ENCODE measurements at places on chromosomes 3 and 15.

- DNase-seq, result no peak
Observed at GRCh38 chr15:50484781-50485180, 60.6 kb downstream of the USP8 start.

- DNase-seq, result no peak
Observed at GRCh38 chr3:191502583-191502982, 41.6 kb downstream of the PYDC2 start.

GRCh38 chr3:134132961-134133360 is 103.2 kb upstream of the SLCO2A1 start:
- no peak for DNase-seq

GRCh38 chr15:87032295-87032694 is 952.6 kb downstream of the AGBL1 start:
- no peak for DNase-seq

GRCh38 chr15:38193496-38193895 is 59.1 kb upstream of the SPRED1 start:
- DNase-seq, result no peak

DNA sequence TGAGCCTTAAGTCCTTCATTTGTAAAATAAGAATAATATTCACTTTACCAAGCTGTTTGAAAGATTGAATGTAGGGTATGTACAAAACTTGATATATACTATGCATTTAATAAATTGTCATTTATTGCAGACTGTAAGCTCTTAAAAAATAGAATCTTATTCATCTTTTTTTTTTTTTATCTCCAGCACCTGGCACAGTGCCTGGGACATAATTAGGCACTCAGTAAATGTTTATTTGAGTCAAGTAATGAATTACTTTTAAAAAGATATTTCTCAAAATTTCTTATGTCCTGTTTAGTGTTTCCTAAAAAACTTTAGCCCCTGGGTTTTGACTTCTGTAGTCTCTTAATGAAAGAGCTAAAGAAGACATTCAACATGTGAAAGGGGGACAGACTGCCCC is 71.7 kb downstream of the TOP2B start:
- no peak for DNase-seq

- DNase-seq, result no peak
Observed at GRCh38 chr3:64728428-64728827, 40.6 kb upstream of the ADAMTS9 start.

DNA sequence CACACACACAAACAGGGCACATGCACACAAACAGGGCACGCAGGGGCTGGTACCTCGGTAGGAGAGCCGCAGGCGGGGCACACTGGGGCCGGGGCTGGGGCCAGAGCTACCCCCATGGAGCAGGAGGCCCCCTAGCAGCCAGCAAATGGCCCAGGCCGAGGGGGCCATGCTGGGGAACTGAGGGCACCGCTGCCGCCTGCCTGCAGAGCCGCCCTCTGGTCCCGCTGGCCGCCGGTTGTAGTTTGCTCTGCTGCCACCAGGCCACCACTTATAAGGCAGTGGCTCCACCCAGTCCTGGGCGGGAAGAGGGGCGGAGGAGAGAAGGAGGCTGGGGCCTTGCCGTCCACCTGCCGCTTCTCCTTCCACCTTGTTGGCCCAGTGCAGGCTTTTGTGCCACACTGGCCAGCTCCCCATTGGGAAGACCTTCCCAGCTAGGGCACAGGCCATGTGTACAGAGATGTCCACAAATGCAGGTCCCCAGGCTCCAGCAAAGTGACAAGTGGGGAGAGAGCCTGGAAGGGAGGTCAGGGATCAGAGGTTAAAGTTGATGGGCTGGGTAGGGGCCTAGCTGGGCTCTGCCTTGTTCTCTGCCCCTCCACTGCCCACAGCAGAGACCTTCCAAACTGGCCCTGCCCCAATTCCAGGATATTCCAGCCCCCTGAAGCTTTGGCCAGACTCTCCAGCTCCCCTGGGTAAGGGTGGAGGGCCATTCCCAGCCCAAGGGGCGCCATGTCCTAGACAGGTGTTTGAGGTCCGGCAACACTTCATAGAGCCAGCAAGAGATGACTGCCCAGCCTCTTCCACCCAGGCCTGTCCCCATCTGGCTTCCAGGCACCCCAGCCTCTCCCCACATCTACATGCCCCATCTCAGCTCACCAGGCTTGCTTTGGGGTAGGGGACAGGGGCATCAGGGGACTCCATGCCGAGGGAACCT is at the start of gene SEMA3G:
Gene SEMA3G, minus strand, starts transcription at position 244 of the 934 bp plus-strand sequence. Its CDS starts 76 bp downstream, at position 168.
- DNase-seq, result peak; percentile 60

- no peak for DNase-seq
Observed at GRCh38 chr3:159859424-159859823, 129.2 kb upstream of the IL12A start.

DNA sequence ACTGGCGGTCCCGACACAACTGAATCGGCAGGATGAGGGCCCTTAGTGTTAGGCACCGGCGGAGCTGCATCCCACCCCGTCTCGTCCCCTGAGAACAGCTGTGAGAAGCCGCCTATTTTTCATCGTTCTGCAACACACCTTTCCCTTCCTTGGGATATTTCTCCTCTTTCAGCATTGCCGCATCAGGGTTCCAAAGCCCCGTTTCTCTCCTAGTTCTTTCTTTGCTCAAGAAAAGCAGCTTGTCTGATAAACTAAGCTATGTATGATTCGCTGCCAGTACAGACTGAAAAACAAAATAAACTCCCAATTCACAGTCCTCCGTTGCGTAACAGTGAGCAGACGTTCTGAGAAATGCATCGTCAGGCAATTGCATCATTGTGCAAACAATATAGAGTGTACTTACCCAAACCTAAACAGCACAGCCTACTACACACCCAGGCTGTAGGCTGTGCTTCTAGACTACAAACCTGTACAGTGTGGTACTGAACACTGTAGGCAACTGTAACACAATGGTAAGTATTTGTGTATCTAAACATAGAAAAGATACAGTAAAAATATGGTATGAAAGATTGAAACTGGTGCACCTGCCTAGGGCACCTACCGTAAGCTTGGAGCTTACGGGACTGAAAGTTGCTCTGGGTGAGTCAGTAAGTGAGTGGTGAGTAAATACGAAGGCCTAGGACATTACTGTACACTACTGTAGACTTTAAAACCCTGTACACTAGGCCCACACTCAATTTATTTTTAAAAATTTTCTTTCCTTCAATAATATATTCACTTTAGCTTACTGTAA is 8.9 kb upstream of the ADAMTS17 start:
- no peak for DNase-seq

- DNase-seq, result no peak
Observed at GRCh38 chr15:41876689-41877088, 17.2 kb downstream of the SPTBN5 start.

DNA sequence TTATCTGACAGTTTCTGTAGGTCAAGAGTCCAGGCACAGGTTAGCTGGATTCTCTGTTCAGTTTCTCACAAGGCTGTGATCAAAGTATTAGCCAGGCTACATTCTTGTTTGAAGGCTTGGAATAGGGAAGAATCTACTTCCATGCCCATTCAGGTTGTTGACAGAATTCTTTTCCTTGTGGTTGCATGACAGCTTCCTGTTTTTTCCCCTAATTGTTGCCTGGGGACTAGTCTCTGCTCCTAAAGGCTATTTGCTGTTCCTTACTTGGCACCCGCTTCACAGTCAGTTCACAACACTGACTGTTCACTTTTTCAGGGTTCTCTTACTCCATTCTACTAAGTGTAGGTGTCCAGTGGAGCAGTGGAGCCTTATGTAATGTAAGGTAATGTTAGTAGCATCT is 115.4 kb upstream of the GBE1 start:
- DNase-seq, result no peak

GRCh38 chr3:50100956-50101845 is 12.5 kb downstream of the RBM5 start:
- DNase-seq, result no peak

- DNase-seq, result no peak
Observed at GRCh38 chr15:52082197-52083036, 30.2 kb downstream of the BCL2L10 start.

GRCh38 chr3:141526709-141527108 is 39.9 kb downstream of the RASA2 start:
- DNase-seq, result no peak

DNA sequence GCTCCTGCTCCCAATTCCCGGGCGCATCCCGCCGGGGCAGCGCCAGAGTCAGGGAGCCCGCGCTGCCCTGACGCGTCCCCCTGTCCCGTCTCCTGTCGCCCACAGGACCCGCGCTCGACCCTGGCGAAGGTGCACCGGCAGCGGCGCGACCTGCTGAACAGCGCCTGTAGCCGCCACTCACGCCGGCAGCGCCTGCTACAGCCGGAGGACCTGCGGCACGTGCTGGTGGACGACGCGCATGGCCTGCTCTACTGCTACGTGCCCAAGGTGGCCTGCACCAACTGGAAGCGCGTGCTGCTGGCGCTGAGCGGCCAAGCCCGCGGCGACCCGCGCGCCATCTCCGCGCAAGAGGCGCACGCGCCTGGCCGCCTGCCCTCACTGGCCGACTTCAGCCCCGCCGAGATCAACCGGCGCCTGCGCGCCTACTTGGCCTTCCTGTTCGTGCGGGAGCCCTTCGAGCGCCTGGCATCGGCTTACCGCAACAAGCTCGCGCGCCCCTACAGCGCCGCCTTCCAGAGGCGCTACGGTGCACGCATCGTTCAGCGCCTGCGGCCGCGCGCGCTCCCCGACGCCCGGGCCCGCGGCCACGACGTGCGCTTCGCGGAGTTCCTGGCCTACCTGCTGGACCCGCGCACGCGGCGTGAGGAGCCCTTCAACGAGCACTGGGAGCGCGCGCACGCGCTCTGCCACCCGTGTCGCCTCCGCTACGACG is 16.9 kb downstream of the C3orf22 start:
- no peak for DNase-seq

GRCh38 chr15:100558771-100559254 is 30.1 kb upstream of the CERS3 start:
- DNase-seq, result no peak

- DNase-seq, result no peak
Observed at GRCh38 chr3:188916934-188917401, 254.8 kb upstream of the TPRG1 start.

DNA sequence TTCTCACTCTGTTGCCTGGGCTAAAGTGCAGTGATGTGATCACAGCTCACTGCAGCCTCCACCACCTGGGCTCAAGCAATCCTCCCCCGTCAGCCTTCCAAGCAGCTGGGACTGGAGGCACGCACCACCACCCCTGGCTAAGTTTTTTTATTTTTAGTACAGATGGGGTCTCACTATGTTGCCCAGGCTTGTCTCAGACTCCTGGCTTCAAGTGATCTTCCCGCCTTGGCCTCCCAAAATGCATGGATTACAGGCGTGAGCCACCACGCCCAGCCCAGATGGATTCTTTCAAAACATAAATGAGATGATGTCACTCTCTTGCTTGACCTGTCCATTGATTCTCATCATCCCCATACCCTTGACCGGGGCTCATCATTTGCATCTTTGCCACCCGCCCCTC is 72.6 kb upstream of the SLC6A6 start:
- DNase-seq, result no peak

DNA sequence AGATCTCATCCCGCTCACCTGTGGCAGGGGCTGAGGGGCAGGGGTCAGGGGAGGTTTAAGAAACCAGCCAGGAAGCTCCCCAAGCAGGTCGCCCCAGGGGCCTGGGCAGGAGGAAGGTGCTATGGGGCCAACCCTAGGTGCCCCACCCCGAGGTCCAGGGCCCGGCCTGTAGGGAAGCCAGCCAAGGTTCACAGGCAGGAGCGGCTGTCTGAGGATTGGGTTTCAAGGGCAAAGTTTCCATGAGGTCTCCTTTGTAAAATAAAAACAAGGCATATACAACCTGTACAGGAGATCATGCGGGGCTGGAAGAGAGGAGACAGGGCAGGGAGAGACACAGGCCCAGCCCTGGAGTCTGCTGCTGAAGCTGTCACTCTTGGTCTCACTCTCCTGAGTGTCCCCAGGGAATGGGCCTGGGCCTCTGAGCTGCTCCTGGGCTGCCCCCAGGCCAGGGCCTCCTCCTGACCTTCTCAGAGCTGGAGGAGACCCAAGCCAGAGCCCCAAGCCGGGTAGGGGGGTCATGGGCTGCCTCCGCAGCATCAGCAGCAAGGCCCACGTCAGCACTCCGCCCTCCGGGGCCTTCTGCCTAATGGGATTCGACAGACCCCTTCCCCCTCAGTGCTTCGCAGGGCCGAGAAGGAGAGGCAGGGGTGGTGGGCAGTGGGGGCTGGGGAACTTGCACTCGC is 5.5 kb downstream of the CPLX3 start:
- DNase-seq, result no peak

DNA sequence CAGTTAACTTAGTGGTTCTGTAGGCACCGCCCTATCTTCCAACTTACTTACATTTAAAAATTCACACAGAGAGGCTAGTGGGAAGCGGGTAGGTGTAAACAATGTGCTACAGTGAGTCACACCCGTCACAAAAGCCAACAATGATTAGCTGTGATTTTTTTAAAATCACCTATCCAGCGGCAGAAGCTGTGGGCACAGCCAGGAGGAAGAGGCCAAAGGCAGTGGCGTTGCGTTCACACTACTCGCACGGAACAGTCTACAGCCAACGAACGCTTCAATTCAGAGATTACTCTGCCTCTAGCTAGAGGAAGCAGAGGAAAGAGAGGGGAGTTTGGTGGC is 2.5 kb upstream of the NLGN1 start:
- DNase-seq, result no peak

- no peak for DNase-seq
Observed at GRCh38 chr15:85920956-85921355, 126.2 kb upstream of the KLHL25 start.

GRCh38 chr3:136350557-136350956 is 100.4 kb downstream of the PCCB start:
- DNase-seq, result no peak

- DNase-seq, result no peak
Observed at GRCh38 chr3:152458376-152459117, 189.8 kb downstream of the MBNL1 start.

- no peak for DNase-seq
Observed at GRCh38 chr15:47744973-47745372, 27.7 kb downstream of the SEMA6D start.

DNA sequence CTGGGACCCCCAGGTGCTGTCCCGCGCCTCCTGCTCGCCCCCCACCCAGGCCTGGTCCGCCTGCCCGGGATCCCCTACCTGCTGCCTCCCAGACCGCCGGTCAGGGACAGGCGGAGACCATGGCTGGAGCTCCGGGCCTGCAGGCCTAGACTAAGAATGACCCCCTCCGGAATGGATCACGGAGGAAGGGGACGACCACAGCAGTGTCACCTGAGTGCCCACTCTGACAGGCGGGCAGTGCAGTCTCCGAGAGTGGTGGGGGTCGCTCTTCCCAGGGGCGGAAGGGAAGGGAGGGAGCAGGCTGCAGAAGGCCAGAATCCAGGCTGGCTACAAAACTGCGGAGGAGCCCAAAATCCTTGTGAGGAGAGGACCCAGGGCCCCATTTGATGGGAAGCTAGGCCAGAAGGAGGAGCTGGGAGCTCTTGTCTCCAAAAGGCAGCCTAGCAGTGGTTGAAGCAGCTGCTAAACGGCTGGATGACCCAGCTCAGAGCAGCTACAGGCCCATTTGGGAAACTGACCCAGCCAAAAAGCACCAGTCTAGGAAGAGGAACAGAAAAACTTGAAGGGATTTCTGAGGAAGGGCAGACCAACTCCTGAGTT is 908 bp upstream of the RAB43 start:
- peak; percentile 4 for DNase-seq

DNA sequence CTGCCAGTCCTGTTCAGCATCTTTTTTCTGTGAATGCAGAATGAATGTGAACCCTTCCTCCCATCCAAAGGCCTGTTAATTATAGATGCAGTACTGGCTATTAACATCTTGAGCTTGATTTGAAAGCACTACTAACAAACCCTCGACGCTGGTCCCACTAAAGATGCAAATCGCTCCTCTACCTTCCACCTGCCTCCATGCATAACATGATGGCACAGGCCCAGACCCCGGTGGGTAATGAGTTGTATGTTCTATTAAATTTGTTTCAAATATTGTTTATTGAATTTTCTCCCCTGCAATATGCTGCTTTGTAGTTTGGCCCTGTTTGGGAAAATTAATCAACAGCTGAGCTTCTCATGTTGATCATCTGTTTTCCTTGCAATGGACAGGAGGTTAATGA is 69.3 kb downstream of the RAB11A start:
- DNase-seq, result no peak
